ENCODE measurements at places on chromosomes 2 and 18. TPM values are rescaled to one million over a fixed set of nuclear protein-coding genes. Genes with fewer than 3 reads are reported as not detected.

DNA sequence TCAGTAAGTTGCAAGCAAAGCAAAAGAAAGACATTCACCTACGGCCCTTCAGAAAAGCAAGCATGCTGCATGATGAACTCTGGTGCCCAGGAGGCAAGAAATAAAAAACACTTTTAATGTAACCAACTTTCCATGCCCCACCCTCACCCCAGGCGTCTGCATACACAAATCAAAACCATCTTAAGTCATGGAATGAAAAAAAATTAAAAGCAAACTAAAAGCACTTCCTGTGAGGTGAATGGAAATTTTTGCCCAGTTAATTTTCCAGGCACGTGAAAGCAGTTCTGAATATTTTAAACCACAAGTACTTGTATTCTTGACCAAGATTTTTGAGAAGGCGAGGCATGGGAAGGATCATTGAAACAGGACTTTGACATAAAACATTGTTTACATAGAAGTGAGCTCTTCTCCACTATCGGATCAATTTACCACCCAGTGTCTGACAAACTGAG is 2.5 kb upstream of the ICOS start:
- peak; percentile 61 for DNase-seq

DNA sequence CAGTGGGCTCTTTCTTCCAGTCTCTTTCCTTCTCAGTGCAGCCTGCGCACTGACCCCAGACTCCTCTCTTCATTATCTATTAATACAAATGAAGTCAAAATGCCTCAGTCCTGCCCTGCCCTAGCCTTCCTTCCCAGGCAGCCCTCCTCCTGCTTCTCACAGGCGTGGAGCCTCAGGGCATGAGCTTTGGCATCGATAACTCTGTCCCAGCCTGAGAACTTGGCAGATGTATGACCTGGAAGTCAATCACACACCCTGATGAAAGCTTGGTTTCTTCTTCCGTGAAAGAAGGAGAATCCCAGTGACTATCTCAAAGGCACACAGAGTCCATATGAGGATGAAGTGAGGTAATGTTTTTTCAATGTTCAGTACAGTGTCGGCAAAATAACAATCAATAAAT is 600.7 kb upstream of the ID2 start:
- DNase-seq, result no peak

GRCh38 chr2:69086466-69086865 is 73.5 kb downstream of the ANTXR1 start:
- DNase-seq, result no peak

The LCT gene
- total RNA-seq, result 0.06 TPM

GRCh38 chr2:8406271-8406670 is 275.6 kb upstream of the ID2 start:
- no peak for DNase-seq

GRCh38 chr2:123073956-123074355 is 951.1 kb upstream of the CNTNAP5 start:
- DNase-seq, result no peak

- DNase-seq, result no peak
Observed at GRCh38 chr2:239673641-239674040, 272.8 kb upstream of the HDAC4 start.

The PASK gene
- total RNA-seq, result 309 TPM

- no peak for DNase-seq
Observed at GRCh38 chr2:43154685-43155084, 71.7 kb downstream of the ZFP36L2 start.

GRCh38 chr2:151363709-151364108 is 6.3 kb downstream of the TNFAIP6 start:
- no peak for DNase-seq

DNA sequence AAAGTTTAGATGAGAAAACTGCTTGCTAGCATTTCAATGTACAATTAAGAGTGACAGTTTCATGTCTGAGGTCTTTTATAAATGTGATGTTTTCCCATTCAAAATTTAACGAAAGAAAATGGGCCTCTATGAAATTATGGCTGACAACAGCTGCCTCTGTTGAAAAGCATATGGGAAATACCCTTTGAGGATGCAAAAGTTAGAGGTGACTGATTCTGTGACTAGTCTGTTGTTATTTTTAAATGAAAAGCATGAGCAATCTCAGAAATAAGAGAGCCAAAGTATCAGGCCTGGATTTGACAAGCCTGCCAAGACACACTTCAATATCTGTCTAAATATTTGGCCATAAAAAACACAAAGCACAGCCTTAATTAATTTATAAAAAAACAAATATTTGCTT is 580.8 kb downstream of the ERBB4 start:
- no peak for DNase-seq

GRCh38 chr2:206250041-206250897 is 24.2 kb upstream of the ZDBF2 start:
- DNase-seq, result no peak

The CELF4 gene
- total RNA-seq, result not detected

- no peak for DNase-seq
Observed at GRCh38 chr2:177129610-177130009, 83.0 kb upstream of the HNRNPA3 start.

GRCh38 chr2:64352292-64352691 is 101.7 kb upstream of the LGALSL start:
- no peak for DNase-seq

DNA sequence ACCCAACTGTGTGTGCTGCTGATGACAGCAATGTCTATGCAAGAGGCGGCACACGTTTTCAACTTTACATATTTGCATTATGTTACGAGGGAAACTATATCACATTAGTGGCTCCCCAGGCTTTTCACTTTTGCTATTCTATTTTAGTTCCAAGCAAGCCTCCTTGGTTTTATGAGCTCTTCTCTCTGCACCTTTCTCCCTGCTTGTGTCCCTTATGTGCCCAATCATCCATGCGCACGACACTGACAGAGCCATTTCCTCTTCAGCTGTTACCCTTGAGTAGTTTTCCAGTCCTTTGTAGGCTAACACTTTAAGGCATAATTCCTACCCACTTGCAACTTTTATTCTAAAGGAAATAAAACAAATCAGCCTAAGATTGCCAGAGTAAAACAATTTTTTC is 154.3 kb downstream of the TCF4 start:
- no peak for DNase-seq

The PSMA8 gene
- total RNA-seq, result 0.67 TPM

GRCh38 chr18:73110307-73110706 is 242.5 kb upstream of the NETO1 start:
- DNase-seq, result no peak

- DNase-seq, result no peak
Observed at GRCh38 chr2:119230219-119231185, 6.9 kb downstream of the STEAP3 start.

DNA sequence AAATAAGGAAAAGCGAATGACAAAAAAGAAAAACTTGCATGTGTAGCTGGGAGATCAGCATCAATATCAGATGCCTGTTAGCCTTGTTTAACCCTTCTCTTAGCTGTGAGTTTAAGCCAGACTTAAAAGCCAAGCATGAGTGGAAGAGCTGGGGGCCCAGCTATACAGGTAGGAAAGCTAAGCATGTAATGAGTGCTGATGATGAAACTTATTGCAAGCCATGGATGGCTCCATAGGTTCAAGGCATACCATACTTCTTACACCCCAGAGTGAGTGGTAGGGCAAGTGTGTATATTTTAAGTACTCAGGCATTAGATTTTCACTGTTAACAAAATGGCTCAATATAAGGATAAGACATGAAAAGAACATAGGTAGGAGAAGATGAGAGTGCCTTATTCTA is 28.0 kb downstream of the RBBP8 start:
- no peak for DNase-seq

- no peak for DNase-seq
Observed at GRCh38 chr18:22640281-22640842, 222.6 kb upstream of the CTAGE1 start.

The PLEKHA3 gene
- total RNA-seq, result 30.1 TPM
